ENCODE measurements at places on chromosomes 2 and 18.

- no peak for DNase-seq
Measured at GRCh38 chr2:230922951-230923717, 1.9 kb downstream of the GPR55 start.

- DNase-seq: no peak
Measured at GRCh38 chr2:125456693-125457363, 1199.1 kb upstream of the GYPC start.

- DNase-seq: no peak
Measured at GRCh38 chr2:624096-624495, 53.1 kb downstream of the TMEM18 start.

DNA sequence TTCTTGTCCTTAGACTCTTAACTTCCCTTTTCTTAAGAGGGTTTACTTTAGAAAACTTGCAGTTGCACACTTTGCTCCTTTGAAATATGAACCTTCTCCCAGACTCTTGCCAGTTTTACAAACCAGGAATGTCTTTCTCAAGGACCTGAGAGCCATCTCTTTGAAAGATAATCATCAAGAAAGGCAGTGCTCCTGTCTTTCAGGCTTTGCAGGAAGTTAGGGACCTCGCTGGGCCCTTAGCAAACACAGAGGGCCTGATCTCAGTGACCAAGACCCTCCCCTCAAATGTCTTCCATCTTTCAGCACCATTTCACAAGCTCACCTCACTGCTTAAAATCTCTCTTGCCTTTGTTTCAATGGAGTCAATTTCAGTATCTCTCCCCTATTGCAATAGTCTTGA, 32.0 kb upstream of the NYAP2 start:
- DNase-seq: no peak

- no peak for DNase-seq
Measured at GRCh38 chr18:7572822-7573221, 5.7 kb downstream of the PTPRM start.

DNA sequence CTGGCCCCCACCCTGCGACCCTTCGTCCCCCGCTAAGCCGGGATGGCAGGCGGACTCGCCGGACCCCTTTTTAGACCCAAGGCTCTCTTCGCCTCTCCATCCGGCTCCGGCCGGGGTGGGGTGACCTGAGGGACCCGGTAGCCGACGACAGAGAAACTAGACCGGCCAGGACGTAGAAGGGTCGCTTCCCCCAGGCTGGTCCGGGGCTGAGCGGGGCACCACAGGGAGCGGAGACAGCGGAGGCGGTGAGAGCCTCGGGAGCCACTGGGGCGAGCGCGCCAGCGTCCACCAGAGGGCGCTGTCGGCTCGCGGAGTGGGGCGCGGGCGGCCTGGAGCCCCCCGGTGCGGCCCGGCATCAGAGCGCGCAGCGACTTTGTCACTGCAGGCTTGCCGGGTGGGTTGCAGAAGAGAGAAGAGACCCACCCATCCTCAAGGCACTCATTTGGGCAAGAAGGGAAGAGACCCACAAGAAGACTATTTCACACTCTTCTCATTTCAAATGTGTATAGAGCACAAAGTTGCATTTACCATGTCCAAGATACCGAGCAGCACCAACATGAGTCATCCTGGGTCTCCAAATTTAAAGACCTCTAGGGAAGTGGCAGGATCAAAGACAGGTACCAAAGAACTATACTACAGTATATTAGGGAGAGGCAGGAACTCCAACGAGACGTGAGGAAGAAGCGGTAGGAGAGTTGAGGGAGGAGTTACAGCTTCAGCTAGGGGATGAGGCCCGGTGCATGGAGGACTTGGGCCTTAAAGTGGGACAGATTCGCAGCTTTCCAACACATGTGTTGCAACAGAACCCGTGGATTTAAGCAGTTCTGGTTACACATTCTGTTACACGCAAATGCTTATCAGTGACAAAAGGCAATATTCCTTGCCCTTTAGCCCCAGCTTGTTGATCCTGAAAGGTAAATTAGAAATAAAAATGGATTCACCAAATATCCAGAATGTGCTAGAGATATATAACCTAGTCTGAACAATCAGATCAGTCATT, 7.6 kb upstream of the PRKCE start:
- no peak for DNase-seq

DNA sequence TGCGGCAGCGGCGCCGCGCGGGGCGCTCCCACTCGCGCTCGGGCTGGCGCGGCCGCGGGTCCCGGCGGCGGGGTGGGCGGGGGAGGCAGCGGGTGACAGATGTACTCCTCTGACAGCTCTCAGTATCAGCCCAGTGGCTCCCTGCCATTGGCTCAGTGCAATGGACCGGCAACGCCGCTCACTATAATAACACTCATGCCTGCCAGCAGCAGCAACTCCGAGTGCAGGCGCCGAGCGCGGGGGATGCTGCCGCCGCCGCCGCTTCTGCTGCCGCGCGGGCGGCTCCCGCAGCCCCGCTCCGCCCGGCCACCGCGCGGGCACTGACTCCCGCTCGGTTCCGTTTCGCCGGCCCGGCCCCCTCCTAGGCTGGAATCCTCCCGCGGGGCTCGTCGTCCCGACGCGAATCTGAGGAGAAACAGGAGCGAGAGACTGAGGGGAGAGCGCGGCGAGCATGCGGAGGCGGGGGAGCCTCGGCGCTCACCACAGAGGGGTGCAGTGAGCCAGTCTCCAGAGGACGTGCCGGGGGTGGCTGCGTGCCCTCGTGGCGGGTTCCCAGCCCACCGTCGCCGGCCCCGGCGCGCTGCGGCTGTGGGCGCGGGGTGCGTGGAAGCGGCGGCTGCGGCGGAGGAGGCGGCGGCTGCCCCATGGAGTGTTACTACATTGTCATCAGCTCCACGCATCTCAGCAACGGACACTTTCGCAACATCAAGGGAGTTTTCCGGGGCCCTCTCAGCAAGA, at the start of gene ZNF804A:
Gene ZNF804A, plus strand, starts transcription at position 214 of the 738 bp plus-strand sequence. Its CDS starts 431 bp downstream, at position 645.
- DNase-seq: no peak

All from right renal cortex interstitium (tissue), 3 donors.